ENCODE measurements at places on chromosomes 16 and 17.

- no peak for DNase-seq
These were observed 6.4 kb upstream of the GRN start for GRCh38 chr17:44338702-44339101.

- peak; percentile 59 for DNase-seq
These were observed 1.1 kb upstream of the NXN start for GRCh38 chr17:980406-981291.

DNA sequence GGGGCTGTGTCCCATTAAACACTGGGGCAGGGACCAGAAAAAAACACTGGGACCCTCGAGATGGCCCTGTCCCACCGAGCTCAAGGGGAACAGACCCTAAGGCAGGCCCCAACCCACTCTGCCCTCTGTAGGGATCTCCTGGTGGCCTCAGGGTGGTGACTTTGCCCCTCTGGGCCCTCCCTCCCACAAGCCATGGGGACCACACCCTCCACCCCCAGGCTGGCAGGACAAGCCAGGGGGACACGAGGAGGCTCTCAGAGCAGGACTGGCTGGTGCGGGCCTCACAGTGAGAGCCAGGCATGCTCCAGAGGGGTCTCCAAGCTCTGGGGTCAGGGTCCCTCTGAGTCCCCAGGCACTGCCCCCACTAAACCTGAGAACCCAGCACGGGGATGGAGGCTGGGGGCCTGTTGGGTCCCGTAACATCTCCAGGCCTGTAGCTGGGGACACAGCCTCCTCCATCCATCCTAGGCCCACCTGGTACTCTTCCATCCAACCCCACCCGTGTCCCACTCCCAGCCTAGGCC is 14.5 kb upstream of the SRRM2 start:
- no peak for DNase-seq

- no peak for DNase-seq
These were observed 190.2 kb downstream of the SOX9 start for GRCh38 chr17:72311004-72311403.

DNA sequence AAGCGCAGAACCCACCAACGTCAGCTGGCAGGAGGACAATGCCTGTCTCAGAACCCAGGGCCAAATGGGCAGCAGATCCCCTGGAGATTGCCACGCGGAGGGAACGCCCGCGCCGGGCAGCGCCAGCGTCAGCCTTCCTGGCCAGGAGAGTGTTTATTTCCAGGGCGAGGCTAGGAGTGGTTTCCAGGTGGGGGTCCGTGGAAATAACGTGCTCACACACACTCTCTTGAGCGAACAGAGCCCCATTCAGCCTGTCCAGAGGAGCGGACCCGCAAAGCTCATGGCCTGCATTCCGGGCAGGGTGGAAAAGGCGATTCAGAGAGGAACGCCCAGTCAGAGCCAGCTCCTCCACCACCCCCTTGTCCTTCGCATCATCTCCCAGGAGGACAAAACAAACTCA is 40.3 kb downstream of the SDK2 start:
- no peak for DNase-seq
